ENCODE measurements at places on chromosomes 4 and X.

DNA sequence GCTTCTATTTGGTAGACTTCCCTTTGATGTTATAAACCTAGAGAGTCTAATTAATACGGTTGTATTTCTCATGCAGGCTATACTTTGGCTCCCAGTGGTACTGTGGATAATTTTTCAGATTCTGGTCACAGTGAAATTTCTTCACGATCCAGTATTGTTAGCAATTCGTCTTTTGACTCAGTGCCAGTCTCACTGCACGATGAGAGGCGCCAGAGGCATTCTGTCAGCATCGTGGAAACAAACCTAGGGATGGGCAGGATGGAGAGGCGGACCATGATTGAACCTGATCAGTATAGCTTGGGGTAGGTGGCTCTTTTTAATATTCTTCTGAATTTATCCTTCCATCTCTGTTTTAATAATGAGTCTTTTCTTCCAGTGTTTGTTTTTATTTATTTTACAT lies 249.7 kb downstream of the RAPGEF2 start:
- H3K27ac ChIP-seq, result no peak overlapping the region
- H3K27me3 ChIP-seq, result no peaks in the 10 kb centered on the region
- H3K4me1 ChIP-seq, result no peaks in the 10 kb centered on the region
- H3K36me3 ChIP-seq, result peaks cover 27% of the 10 kb centered on the region

GRCh38 chr4:20255823-20256222 lies 4.1 kb downstream of the SLIT2 start:
- H3K27me3 ChIP-seq, result peaks cover 23% of the 10 kb centered on the region
- no peak for DNase-seq
- no peaks in the 10 kb centered on the region for H3K36me3 ChIP-seq
- no peak overlapping the region for H3K27ac ChIP-seq

- H3K36me3 ChIP-seq, result peaks cover 46% of the 10 kb centered on the region
- no peak for DNase-seq
- no peaks in the 10 kb centered on the region for H3K4me1 ChIP-seq
- H3K27me3 ChIP-seq, result no peaks in the 10 kb centered on the region
- H3K27ac ChIP-seq, result no peak overlapping the region
Observed at GRCh38 chr4:1323280-1323634, 23.8 kb upstream of the UVSSA start.

- DNase-seq, result no peak
- H3K36me3 ChIP-seq, result no peaks in the 10 kb centered on the region
- H3K4me3 ChIP-seq, result no peak overlapping the region
- no peaks in the 10 kb centered on the region for H3K4me1 ChIP-seq
- H3K27ac ChIP-seq, result no peak overlapping the region
- no peaks in the 10 kb centered on the region for H3K27me3 ChIP-seq
Observed at GRCh38 chrX:35444671-35445355, 353.3 kb upstream of the MAGEB16 start.

DNA sequence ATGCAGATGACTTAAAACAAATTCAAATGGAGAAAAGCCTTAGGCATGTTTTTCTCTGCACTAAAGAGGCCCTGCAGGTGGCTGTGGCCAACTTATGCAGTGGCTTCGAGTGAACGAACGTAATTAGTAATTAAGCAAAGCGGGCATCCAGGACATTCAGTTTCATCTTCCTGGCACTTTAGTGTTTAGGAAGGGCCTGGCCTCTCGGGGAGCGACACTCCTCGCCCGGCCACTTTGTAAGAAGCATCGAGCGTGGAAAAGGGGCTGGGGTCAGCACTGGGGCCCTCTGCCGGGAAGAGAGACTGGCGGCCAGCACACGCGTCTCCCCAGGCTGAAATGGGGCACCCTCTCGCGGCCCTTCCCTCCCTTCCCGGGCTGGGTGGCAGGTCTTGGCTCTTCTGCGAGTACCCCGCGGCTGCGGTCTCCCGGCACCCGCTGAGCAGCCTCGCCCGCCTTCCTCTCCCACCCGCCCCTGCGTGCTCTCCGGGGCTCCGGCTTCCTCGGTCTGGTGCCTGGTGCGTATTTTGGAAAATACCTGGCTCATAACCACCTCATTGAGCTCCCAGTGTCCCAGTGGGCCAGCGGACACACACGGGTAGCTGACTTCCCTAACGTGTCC lies 677 bp upstream of the CYP4V2 start:
- no peaks in the 10 kb centered on the region for H3K27me3 ChIP-seq
- peak overlapping the region; percentile 95 for H3K27ac ChIP-seq
- peak overlapping the region; percentile 97 for H3K4me3 ChIP-seq
- H3K36me3 ChIP-seq, result no peaks in the 10 kb centered on the region

DNA sequence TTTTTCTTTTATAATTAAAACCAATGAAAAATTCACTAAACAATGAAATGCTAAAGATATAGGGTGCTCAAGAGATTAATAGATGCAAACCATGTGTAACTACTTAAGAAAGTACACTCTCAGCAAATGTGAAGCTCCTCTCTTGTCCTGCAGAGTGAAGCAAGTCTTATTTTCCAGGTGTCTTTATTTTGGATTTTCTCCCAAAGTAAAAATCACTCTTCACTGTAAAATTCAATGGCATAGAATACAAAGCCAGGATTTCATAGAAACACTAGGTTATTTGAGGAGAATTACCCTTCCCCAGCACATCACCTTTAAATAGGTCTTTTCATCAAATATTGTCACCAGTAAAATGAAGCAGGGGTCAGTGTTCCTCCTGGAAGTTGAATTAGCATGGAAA lies 57.0 kb upstream of the GIMD1 start:
- DNase-seq, result no peak
- no peak overlapping the region for H3K4me3 ChIP-seq
- no peaks in the 10 kb centered on the region for H3K27me3 ChIP-seq
- no peak overlapping the region for H3K27ac ChIP-seq

GRCh38 chr4:165625281-165625680 lies 246.5 kb downstream of the CPE start:
- H3K36me3 ChIP-seq, result no peaks in the 10 kb centered on the region
- H3K4me1 ChIP-seq, result no peaks in the 10 kb centered on the region
- H3K27ac ChIP-seq, result no peak overlapping the region
- H3K27me3 ChIP-seq, result no peaks in the 10 kb centered on the region
- H3K4me3 ChIP-seq, result no peak overlapping the region

GRCh38 chrX:46572340-46572936 lies 1.1 kb upstream of the CHST7 start:
- H3K27ac ChIP-seq, result peak overlapping the region; percentile 70
- no peak for DNase-seq
- H3K27me3 ChIP-seq, result no peaks in the 10 kb centered on the region
- peak overlapping the region; percentile 66 for H3K4me3 ChIP-seq
- no peaks in the 10 kb centered on the region for H3K36me3 ChIP-seq

- no peaks in the 10 kb centered on the region for H3K27me3 ChIP-seq
- no peaks in the 10 kb centered on the region for H3K36me3 ChIP-seq
- H3K4me3 ChIP-seq, result no peak overlapping the region
- H3K27ac ChIP-seq, result no peak overlapping the region
- no peak for DNase-seq
- no peaks in the 10 kb centered on the region for H3K4me1 ChIP-seq
Observed at GRCh38 chr4:121454251-121454979, 73.6 kb upstream of the QRFPR start.

GRCh38 chrX:71606536-71607216 lies 11.6 kb downstream of the CXCR3 start:
- H3K4me1 ChIP-seq, result peaks cover 42% of the 10 kb centered on the region
- no peak overlapping the region for H3K4me3 ChIP-seq
- H3K27me3 ChIP-seq, result no peaks in the 10 kb centered on the region
- peak overlapping the region; percentile 72 for H3K27ac ChIP-seq
- peaks cover 52% of the 10 kb centered on the region for H3K36me3 ChIP-seq

GRCh38 chr4:7817877-7818398 lies 121.7 kb downstream of the AFAP1 start:
- H3K4me1 ChIP-seq, result no peaks in the 10 kb centered on the region
- DNase-seq, result no peak
- H3K27me3 ChIP-seq, result no peaks in the 10 kb centered on the region
- H3K4me3 ChIP-seq, result no peak overlapping the region

GRCh38 chr4:139528377-139529005 lies 27.5 kb downstream of the SETD7 start:
- no peak overlapping the region for H3K4me3 ChIP-seq
- peaks cover 30% of the 10 kb centered on the region for H3K4me1 ChIP-seq
- DNase-seq, result peak; percentile 41
- no peaks in the 10 kb centered on the region for H3K36me3 ChIP-seq

- DNase-seq, result no peak
- no peak overlapping the region for H3K4me3 ChIP-seq
- no peaks in the 10 kb centered on the region for H3K27me3 ChIP-seq
- H3K27ac ChIP-seq, result no peak overlapping the region
- no peaks in the 10 kb centered on the region for H3K4me1 ChIP-seq
Observed at GRCh38 chr4:53645108-53645507, 53.8 kb upstream of the LNX1 start.

DNA sequence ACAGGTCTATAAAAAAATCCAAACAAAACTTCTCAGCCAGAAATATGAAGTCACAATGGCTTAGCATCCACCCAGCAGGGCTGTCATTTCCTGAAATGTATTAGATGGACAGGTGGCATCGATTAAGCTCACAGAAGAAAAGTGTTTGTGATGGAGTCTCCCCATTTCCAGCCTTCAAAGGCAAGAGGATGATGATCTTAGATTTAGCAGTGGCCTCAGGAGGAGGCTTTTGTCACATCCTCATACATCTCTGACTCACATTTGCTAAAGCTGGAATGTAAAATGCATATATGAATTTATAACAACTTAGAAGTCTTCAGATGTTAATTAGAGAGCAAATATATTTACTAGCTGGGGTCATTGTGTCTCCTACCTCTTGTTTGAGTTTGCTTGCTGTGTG lies 441.9 kb downstream of the SPRY1 start:
- no peaks in the 10 kb centered on the region for H3K4me1 ChIP-seq
- H3K36me3 ChIP-seq, result no peaks in the 10 kb centered on the region
- H3K4me3 ChIP-seq, result no peak overlapping the region
- no peaks in the 10 kb centered on the region for H3K27me3 ChIP-seq
- no peak overlapping the region for H3K27ac ChIP-seq

- H3K27me3 ChIP-seq, result no peaks in the 10 kb centered on the region
- no peaks in the 10 kb centered on the region for H3K36me3 ChIP-seq
- H3K4me1 ChIP-seq, result no peaks in the 10 kb centered on the region
- no peak overlapping the region for H3K4me3 ChIP-seq
Observed at GRCh38 chr4:120685756-120686278, 236.7 kb downstream of the PRDM5 start.

- DNase-seq, result no peak
- no peaks in the 10 kb centered on the region for H3K36me3 ChIP-seq
- H3K27me3 ChIP-seq, result no peaks in the 10 kb centered on the region
Observed at GRCh38 chr4:84684361-84684760, 101.4 kb downstream of the CDS1 start.

DNA sequence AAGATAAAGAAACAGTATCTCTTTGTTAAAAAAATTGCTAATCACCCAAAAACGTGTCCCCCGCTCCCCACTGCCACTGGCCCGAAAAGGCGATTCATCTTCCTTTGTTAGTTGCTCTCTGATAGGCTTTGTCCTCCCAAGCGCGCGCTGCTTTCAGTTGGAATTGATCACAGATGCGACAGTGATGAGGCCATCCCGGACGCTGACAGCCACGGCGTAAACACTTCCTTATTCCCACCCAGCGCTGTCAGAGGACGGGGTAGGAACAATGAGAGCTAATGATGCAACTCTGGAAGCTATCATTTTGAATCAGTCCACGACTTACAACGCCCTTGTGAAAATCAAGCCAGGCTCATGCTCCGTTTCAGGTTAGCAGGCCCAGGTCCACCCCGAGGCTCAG lies 21.4 kb downstream of the SOD3 start:
- no peak overlapping the region for H3K4me3 ChIP-seq
- no peaks in the 10 kb centered on the region for H3K36me3 ChIP-seq
- no peak overlapping the region for H3K27ac ChIP-seq
- no peaks in the 10 kb centered on the region for H3K4me1 ChIP-seq
- H3K27me3 ChIP-seq, result no peaks in the 10 kb centered on the region
- DNase-seq, result no peak
